ENCODE measurements at places on chromosomes 3 and 15. TPM values are rescaled to one million over a fixed set of nuclear protein-coding genes. Genes with fewer than 3 reads are reported as not detected.
A peak's percentile ranks its signal among the peaks of the same experiment; 100 is the strongest.

Gene HYKK
- polyA plus RNA-seq = 2.3 TPM

Gene ZDHHC23
- 0.94 TPM for polyA plus RNA-seq

Gene ALDH1A2
- polyA plus RNA-seq = 18.5 TPM

Gene FRMD5
- 0.44 TPM for polyA plus RNA-seq

Gene CHRM5
- 0.08 TPM for polyA plus RNA-seq

Gene COL7A1
- 9.3 TPM for polyA plus RNA-seq

Gene NRROS
- 5.7 TPM for polyA plus RNA-seq

DNA sequence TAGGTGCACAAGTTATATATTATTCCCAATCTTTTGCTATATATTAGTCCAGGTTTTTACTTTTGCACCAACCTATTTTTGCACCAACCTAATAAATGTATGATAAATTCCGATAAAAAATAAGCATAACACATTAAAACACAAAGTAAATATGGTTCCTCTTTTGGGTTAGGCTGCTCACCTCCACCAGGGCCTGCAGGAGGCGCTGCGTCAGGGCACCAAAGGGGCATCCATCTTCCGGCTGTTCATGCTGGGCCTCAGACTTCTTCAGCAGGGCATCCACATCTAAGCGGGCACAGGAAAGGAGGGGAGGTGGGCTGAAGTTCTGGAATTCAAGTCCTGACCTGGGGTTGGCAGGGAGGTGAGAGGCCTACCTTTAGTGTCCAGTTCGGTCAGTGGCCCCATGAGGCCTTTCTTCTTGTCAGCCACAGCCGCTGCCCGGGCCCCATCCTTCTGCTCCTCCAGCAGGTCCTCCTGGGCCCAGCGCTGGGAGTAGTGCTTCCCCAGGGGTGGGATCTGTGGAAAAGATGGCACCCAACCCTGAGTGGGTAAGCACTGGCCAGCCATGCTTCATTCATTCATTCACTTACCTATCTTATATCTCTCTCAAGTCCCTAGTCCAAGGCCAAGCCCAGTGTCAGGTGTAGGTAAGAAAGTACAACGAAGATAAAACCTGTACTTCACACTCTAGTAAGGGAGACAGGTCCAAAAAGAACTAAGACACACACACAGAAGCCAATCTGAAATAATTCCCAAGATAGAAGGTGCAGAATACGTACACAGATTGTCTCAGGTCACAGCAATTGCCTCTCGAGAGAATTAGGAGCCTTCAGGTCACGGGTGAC is 5.2 kb downstream of the TADA3 start:
- DNase-seq = no peak

DNA sequence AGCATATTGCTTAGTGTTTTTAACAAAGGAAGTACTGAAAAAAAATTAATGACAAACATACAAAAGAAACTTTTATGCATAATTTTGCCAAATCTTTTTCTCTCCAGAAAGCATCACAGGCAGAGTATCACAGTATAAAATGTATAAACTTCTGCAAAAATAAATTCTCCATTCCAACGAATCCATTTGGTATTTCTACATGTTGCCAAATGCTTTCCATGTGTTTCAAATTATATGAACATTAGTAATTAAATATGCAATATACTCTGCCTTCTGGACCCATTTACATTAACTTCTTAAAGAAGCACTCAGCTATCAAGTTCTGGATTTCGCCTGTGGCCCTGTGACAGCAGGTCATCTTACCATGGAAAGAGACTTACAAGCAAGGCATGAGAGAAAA is 189.1 kb upstream of the ALCAM start:
- peak; percentile 26 for DNase-seq

GRCh38 chr3:191869738-191870415 is 408.9 kb downstream of the PYDC2 start:
- no peak for DNase-seq

DNA sequence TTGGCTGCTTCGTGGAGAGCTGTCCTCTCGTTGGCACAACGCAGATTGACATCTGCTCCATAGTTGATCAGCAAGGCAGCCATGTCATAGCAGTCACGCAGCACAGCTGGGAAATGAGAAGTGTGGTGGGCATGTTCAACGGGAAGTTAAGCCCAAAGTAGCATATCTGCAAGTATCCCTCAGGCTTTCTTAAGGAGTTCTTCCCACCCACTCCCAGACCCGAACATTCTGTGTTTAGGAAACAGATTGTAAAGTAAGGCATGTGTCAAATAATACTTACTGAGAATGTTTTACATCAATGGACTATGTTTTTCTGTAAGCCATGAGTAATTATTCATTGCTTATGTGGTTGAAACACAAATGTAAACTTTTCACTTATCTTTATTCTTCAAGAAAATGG is 9.2 kb downstream of the ASB14 start:
- no peak for DNase-seq

DNA sequence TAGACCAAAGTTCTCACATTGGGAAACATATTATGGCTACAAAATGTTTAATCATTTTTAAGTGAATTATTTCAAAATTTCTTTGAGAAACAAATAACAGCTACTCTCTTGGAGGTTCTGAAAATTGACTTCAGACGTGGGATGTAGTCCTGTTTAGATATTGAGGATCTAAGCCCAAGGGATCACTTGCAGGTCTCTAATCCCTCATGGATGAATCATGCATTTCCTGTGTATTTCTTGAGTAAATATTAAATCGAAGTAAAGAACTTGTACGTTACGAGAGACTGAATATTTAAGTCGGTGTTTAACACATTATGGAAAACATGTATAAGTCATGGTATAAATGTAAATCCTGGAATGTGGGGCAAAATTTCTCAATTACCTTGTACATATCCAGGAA is 119.8 kb downstream of the EPHA3 start:
- no peak for DNase-seq

DNA sequence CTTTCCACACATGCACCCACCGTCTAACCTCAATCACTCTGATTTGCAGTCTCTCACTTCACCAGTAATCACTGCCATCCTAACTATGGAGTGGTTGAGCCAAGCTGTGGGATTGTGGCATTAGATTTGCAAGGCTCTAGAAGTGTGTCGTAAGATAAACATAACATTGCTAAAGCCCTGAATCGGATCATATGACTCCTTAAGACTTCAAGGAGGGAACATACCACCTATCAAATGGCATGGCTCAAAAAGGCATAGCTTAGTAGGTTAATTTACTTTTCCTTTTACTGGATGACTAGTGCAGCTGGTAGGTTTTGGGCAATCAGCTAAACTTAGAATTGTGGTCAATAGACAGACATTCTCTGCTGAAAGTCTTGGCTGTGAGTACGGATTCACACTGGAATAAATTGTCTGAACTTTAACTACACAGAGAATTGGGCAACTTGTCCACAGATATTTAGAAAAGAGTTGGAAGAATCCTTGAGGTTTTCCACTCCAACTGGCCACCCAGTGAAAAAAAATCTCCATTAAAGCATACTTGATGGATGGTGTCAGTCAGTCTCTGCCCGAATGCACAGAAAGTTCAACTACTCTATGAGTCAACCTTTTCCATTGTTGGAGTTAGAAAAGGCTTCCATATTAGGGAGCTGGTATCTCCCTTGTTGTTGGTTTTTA is 476.7 kb upstream of the CBLB start:
- no peak for DNase-seq

DNA sequence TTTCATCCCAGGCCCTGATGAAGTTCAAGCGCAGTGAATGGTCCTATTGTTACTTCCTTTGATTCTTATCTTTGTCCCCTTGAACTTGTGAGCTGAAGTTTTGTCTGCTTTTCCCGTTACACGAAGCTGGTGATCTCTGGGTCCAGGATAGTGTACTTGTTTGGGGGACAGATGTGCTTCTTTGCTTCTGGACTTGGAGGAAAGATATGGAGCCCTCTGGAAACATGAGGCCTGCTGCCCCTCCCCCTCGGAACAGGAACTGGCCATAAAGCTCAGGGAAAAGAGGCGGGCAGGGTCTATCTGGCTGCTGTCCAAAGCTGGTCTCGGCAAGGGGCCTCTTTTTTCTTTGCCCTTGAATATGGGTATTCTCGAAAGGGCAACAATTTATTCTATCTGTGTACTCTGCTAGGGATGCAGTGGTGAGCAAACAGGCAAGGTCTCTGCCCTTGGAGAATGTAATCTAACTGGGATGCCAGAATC is 47.6 kb downstream of the IDH2 start:
- DNase-seq = no peak

DNA sequence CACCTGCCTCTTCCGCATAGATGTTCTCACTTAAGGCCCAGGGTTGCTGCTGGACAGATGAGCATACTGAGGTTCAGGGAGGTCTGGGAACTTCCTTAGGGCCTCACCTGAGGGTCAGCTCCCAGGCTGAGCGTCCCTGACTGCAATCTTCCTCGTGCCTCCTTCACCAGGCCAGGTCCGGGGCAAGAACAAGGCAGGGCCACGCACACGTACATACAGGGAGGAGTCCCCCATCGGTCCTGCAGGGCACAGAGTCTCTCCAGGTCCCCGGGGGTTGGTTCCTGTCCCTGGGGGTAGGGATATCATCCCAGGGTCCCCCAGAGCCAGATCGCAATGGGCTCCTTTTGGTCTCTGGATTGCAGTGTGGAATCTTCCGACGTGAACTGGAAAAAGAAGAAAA is 130.1 kb downstream of the LRRK1 start:
- no peak for DNase-seq

- DNase-seq = no peak
Observed at GRCh38 chr3:112623717-112624116, 17.2 kb downstream of the CCDC80 start.

GRCh38 chr3:84683493-84683892 is 275.3 kb upstream of the CADM2 start:
- DNase-seq = no peak

- no peak for DNase-seq
Observed at GRCh38 chr15:80526556-80527340, 122.6 kb downstream of the ARNT2 start.

- DNase-seq = no peak
Observed at GRCh38 chr15:32718821-32719716, 1.3 kb downstream of the GREM1 start.
